ENCODE measurements at places on chromosomes 16 and 17. TPM values are rescaled to one million over a fixed set of nuclear protein-coding genes. Genes with fewer than 3 reads are reported as not detected.

DNA sequence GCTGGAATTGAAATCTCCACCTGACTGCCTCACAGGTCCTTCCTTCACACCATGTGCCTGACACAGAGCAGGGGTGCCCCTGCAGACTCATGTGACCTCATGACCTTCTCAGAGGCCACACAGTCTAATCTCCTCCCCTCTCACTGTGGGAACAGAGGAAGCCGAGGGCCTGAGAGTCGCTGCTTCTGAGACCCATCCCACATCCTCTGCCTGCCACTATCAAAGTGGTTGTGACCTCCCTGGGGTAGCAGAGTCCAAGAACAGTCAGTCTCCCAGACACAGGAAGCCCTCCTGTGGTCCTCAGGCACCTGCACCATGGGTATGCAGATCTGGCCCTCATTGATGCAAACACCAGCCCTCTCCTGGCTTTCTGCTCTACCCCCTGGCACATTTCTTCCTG lies 78.5 kb downstream of the RAB11FIP4 start:
- H3K4me1 ChIP-seq: peaks cover 5% of the 10 kb centered on the region
- no peak overlapping the region for H3K27ac ChIP-seq
- no peak for DNase-seq
- no peaks in the 10 kb centered on the region for H3K36me3 ChIP-seq
- H3K4me3 ChIP-seq: no peak overlapping the region
- no peaks in the 10 kb centered on the region for H3K27me3 ChIP-seq

LPO gene
- polyA plus RNA-seq: not detected

DDX19B gene
- polyA plus RNA-seq: 51.6 TPM

RNF157 gene
- polyA plus RNA-seq: 3.3 TPM

All from CD4-positive, CD25-positive, alpha-beta regulatory T cell (primary cell).